HEK293T (cell line): ENCODE measurements at places on chromosomes 7 and 10.

DNA sequence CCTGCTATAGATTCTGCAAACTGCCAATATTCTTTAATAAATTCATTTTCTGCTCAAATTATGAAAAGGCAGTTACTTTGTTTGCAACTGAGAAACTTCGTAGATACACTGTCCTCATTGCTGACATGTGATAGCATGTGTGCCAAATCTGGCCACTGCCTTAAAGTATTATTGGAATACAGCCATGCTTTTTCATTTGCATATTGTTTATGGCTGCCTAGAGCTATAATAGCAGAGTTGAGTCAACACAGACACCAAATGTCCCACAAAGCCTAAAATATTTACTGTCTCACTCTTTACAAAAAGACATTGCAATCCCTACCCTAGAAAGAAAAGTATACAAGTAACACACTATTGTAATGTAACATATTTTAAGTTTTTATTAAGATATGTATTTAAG is 647.4 kb downstream of the XPNPEP1 start:
- DNase-seq: no peak

GRCh38 chr10:92690211-92690914 is 608 bp downstream of the HHEX start:
- DNase-seq: peak; percentile 52

- no peak for DNase-seq
Observed at GRCh38 chr7:26165950-26166683, 14.1 kb downstream of the NFE2L3 start.

DNA sequence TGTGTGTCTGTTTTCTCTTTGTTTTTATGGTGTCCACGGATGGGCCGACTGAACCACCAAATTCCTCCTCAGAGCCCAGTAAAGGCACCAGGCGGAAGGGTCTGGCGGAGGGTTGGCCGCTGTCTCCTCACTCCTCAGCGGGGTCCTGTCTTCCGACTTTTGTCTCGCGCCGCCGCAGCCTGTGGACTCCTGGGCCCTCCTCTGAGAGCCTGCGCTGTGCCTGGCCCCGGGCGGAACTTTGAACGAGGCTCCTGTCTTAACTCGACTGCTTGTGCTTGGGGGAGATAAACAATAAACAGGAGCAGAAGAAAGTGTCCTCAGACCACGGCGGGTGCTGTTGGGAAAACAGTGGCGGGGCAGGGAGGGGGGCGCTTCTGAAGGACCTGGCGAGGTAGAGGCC is 2.2 kb upstream of the FAM20C start:
- DNase-seq: no peak

DNA sequence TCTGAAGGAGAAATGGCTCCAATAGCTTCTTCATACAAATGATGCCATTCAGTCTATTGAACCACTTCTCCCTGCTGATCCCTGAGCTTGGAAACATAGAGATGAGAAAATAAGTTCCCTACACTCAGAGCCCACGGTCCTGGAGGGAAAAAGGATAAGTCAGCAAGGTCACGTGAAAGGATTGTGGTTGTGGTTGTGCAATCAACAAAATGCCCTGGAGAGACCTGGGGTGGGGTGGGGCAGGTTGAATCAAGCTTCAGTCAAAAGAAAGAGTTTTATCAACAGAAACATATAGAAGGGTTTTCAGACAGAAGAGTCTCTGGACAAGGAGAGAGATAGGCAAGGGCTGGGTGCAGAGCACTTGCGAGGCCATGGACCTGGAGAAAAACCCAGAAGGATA is 30.1 kb downstream of the C10orf90 start:
- DNase-seq: no peak

- no peak for DNase-seq
Observed at GRCh38 chr7:131747658-131748232, 191.3 kb upstream of the PODXL start.

GRCh38 chr7:49706106-49706505 is 67.3 kb upstream of the VWC2 start:
- DNase-seq: no peak

DNA sequence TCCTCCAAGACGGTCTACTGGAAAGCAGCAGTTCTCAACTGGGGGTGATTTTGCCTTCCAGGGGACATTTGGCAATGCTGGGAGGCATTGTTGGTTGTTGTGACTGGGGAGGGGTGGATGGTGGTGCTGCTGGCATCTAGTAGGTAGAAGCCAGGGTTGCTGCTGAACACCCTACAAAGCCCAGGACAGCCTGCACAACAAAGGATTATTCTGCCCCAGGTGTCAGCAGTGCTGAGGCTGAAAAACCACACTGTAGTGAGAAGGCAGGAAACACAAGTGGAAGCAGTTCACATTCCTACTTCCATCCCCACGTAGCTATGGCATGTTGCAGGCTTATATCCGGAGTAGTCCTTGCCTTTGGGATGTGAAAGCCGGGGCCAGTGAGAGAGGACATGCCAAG is 86.9 kb downstream of the AOAH start:
- DNase-seq: no peak

DNA sequence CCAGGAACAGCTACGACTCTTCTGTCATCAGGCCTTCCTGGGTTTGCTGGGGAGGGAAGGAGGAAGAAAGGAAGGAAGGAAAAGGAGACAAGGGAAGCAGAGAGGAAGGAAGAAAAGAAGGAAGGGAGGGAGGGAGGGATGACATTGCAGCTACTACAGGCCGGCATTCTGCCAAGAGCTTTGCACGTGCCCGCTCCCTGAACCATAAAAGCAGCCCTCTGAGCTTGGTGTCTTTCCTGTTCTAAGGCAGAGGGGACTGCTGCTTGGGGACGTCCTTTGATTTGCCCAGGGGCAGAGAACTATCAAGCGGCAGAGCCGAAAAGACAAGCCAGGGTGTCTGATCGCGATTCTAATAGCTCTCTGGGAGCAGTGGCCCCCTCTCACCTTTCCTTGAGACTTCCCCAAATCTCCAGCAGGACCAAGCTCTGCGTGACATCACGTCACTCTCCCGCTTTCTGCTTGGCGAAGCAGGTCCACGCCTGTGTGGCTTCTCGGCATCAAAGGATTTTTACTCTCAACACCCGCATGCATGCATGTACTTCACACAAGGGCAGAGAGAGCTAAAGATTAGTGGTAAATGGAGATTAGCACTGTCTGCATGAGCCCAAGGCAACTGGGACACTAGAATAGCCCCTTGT is 167.8 kb upstream of the AUTS2 start:
- DNase-seq: no peak

- no peak for DNase-seq
Observed at GRCh38 chr7:85156661-85157208, 30.1 kb downstream of the SEMA3D start.

- no peak for DNase-seq
Observed at GRCh38 chr7:44073664-44074348, 8.4 kb upstream of the PGAM2 start.

DNA sequence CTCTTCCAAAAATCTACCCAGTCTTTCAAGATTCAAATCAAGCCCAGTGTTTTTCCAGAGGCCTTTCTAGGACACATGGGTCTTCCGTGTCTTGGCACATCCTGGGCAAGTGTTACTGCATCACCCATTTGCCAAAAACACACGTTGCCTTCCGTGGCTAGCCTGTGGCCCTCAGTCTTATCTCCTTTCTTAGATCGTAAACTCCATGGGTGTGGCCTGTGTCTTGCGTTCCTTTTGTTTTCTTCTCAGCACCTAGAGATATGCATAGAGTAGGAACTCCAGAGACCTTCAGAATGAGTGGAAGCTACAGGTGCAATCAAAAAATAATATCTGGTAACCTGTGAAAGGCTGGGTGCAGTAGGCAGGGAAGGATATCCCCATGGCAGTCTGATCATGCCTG is 56.5 kb upstream of the NMT2 start:
- no peak for DNase-seq

DNA sequence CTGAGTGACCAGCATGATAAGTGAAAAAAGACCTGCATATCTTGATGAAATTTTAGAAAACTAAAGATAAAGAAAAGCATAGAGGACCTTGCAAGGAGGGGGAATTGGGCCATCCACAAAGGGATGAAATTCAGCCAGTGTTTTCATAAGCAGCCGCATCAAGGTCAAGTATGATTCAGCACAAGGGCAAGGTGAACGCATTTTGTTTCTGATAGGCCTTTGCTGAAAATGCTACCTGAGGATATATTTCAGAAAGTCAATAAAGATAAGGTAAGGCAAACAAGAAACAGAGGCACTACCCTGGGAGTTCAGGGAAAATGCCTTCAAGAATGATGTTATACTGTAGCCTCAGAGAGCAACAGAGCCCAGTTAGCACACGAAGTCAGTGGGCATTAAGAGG is 55.0 kb upstream of the SHH start:
- DNase-seq: no peak

- DNase-seq: no peak
Observed at GRCh38 chr7:135359615-135360014, 126.0 kb downstream of the STRA8 start.

DNA sequence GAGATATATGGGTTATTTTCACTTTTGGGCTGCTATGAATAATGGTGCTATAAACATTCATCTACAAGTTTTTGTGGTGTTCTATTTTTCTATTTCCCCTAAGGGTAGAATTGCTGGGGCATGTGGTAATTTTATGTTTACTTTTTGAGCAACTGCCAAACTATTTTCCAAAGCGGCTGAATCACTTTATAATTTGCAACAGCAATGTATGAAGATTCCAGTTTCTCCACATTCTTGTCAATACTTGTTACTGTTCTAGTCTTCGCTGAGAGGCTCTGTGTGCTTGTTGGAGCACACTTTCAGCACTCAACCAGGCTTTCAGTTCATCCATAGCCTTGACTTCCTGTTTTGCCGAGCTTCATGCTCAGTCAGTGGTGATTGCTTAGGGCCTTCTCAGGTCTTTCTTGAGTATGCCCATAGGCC is 39.0 kb downstream of the ADK start:
- no peak for DNase-seq

DNA sequence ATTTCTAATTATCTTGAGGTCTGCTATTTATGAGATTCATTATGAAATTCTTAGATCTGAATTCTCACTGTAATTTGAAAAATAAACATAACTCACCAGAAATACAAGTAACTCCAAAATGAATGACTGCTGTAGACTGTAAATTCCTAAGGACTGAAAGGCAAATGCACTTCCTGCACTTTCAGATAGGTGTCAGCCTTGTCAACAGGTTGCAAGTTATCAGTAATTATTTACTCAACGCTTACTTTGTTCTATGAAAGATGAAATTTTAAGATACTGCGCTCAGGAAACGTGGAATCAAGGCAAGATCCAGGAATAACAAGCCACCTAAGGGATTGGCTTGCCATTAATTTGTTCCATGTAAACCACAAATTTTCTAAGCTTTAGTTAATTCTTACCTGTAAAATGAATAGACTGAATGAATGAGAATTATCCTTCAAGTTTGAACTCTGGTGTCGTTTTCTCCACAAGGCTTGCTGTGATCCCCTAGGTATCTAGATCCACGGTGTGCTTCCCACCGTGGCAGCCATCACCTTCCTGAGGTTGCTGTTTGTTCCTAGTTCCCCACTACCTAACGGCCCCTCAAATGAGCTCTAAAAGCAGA is 12.6 kb downstream of the DHX32 start:
- DNase-seq: peak; percentile 57

DNA sequence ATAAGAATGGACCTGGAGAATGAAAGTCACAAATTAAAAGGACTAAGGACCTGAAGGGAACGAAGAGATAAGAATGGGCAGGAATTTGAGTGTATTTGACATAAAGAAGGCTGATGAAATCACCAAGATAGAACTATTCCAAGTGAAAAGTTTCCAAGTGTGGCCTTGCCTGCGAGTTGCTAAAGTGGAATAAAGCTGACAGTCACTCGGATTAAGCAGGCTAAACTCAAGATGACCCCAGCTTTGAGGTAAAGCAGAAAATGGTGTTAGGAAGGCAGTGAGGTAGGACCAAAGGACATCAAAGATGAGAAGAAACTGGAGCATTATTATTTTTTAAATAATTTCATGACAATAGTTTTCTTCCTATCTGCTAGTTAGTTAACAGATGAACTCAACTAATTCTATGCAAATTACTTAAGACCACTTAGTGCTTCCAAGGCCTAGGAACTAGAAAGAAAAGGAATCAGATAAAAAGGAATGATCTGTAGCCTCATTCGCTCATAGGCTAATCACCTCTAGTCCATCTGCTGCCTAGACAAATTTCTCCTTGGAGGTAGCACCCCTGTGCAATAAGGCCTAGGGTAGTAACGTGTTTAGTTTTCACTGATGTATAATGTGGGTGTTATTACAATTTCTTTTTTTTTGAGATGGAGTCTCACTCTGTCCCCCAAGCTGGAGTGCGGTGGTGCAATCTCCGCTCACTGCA is 34.5 kb downstream of the EZH2 start:
- DNase-seq: no peak

DNA sequence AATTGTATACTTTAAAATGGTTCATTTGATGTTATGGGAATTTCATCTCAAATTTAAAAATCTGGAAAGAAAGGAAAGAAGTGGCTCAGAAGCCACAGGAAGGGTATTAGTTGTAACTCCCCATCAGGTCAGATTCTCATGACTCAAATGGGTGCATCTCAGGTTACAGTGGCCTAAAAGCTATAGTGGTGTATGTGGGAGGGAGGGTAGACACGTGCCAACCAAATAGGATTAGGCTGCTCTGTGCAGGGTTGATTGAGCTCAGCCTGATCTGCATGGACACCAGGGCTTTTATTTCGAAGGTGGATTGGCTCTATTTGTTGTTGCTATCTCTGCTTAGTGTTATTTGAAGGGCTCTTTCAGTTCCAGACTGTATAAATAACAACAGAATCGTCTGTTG is 121.5 kb upstream of the PRR15 start:
- DNase-seq: peak; percentile 66

DNA sequence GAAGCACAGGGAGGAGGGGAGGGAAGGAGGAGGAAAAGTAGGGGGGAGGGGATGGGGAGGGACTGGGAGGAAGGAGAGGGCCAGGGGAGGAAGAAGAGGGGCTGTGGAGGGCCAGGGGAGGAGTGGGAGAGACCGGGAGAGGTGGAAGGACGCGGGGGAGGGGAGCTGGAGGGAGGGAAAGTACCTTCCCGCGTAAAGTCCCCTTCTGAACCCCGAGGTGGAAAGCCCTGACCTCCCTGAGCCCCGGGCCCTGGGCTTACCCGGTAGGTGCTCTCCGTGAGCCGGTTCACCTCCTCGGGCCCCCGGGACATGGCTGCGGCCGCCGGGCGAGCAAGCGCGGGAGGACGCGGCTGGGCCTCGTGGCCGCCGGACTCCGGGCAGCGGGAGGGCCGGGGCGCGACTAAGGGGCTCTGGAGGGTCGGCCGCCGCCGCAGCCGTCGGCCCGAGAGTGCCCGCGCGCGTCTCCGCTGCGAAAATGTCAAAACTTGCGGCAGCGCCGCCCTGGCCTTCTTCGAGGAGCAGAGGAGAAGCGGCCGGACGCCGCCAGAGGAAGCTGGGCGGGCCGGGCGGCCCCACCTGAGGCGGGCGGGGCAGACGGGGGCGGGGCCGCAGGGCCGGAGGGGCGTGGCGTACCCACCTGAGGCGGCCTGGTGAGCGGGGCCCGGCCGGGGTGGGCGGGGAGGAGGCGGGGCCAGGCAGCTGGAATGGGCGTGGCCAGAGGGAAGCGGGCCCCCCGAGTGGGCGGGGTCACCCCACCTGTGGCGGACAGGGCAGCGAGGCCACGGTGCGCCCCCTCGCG is at the start of gene BAIAP2L1:
Gene BAIAP2L1 (minus strand): TSS at position 549 of the 799 bp plus-strand sequence. CDS start 238 bp downstream, at position 311.
- peak; percentile 98 for DNase-seq
